ENCODE measurements at places on chromosomes 1 and 21.

- DNase-seq, result no peak
Observed at GRCh38 chr1:192801451-192801850, 7.4 kb upstream of the RGS2 start.

DNA sequence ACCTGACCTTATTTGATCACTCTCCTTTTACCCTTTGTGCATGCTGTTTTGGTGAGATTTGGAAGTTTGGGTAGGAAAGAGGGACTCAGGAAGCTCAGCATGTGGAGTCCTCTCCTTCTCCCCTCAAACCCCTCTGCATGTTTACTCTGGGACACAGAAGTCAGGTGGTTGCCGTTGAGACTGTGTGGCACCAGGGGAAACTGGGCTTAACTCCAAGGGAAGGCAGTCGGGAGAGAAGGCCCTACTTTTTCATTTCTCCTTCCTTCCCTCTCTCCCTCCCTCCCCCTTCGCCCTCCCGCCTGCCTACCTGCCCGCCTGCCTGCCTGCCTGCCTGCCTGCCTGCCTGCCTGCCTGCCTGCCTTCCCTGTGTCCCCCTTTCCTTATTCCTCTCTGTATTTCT lies 34.8 kb upstream of the TTC22 start:
- no peak for DNase-seq

DNA sequence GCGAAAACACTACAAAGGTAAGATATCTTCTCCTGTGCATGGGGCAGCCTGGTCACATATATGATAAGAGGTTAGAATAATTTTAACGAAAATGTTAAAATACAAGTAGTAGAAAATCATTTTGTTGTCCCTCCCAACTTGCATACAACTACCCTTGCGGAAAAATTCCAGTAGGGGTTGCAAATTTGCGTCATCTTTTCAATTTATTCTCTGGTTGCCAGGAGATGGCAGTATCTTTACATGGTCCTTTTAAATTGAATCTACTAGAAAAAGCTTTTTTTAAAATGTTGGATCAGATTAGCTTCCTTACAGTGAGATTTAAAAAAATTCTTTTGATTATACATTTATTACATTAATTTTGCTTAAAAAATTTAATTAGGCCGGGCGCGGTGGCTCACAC lies 10.9 kb downstream of the S100PBP start:
- no peak for DNase-seq

GRCh38 chr1:227037121-227037520 lies 97.0 kb downstream of the COQ8A start:
- DNase-seq, result no peak

DNA sequence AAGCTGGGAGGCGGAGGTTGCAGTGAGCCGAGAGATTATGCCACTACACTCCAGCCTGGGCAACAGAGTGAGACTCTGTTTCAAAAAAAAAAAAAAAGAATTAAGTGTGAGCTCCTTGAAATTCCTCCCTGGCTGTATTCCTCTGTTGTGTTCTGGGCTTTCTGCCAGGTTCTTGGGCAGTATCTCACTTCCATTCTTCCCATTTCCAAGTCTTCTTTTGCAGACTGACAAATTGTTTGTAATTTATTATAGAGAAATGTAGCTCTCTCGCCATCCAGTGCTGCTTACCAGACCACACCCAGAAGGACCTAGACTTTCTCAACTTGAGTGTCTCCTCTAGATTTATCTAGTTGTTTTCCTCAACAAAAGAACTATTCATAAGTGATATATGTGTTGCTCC lies 105.0 kb upstream of the ADGRL2 start:
- DNase-seq, result no peak

- DNase-seq, result no peak
Observed at GRCh38 chr1:52153010-52153409, 11.1 kb downstream of the ZFYVE9 start.

DNA sequence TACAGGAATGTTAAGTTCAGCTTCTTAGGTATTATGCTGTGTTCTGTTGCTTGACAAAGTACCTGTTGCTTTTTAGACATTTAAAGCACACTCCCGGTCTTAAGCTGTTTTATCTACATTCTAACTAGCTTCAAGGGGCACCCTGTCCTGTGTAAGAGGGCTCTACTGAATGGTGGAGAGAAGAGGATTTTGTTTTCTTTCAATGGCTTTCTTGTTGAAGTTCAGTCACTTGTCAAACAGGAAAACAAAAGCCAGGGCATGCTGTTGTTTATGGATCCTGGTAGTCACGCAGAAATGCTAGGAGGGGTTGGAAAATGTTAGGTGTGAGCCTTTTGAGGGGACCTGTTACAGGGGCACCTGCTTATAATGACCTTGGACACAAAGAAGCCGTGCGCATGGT lies 30.7 kb downstream of the PGM1 start:
- DNase-seq, result no peak

DNA sequence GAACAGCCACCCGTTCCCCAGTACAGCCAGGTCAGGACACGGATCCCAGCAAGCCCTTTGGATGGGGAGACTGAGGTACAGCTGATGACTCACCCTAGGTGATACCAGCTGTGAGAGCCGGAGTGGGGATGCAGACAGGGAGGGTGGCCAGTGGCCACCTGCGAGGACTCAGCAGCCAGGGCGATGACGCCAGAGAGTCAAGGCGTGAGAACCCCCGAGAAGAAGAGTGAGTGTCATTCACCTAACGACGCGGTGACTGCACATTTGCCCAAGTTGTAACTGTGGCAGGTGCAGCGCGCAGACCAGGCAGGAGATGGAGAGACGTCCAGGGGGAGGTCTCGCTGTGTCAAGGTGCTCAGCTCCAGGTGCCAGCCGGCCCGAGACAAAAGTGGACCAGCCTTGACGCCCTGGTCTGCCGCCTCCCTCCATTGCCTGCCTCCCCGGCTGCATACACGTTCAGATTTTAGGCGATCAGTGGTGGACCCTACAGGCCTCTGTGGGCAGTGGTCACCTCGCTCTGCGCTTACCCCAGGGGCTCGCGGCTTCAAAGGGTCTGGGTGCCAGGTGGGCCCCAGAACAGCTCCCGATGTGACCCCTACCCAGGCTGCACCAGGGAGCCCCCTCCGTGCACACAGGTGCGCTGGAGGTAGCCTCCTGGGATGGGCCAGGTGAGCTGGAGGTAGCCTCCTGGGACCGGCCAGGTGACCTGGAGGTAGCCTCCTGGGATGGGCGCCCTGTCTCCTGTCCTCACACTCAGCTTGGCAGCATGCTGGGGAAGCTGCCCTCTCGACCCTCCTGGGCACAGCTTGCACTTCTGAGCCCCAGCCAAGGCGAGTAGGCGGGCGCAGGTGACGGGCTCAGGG lies 11.9 kb downstream of the LRRC3 start:
- DNase-seq, result no peak

DNA sequence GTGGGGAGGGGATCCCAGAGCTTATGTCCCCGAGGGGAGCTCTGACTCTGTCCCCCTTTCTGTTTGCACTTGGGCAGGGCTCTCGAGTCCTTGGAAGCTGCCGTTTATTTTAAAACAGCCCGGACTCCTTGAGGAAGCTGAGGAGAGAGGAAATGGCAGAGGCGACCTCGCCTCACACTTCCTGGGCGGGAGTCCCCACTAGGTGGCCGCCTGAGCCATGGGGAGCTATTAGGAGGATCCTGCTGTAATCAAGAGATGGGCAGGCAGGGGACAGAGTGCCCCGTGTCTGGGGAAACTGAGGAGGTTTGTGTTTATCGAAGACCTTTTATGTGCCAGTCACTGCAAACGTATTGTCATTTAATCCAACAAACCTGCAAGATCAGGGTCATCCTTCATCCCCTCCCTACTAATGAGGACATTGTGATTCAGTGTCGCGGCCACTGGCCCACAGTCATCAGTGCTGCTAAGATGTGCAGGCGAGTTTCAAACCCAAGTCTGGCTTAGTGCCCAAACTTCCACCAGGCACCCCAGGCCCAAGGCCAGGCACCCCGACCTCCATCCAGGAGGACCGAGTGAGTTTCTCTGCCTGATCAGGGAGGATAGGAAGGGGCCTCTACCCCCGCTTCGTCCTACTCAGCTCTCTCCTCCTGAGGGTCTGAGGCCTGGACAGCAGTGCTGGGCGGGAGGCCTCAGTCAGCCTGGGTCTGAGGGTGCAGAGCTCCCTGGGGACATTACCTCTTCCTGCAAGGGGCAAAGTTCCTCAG lies 316.9 kb upstream of the VAMP3 start:
- no peak for DNase-seq

DNA sequence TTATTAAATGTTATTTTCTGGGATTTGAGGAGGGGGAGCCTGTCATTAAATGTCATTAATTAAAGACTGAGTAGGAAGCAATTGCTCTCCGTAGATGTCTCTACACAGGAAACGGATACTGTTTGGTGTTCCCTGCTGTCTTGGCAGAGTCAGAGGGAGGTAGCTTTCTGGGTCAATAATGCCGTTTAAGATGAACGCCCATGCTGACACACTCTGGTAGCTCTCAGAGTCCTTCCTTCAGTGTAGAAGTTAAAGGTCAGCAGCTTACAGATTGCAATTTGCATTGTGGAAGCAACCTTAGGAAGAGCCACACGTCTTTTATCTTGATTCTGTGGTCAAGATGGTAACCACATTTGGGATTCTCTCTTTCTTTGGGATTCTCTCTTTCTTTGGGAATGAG lies 257.5 kb downstream of the KIF26B start:
- DNase-seq, result no peak

DNA sequence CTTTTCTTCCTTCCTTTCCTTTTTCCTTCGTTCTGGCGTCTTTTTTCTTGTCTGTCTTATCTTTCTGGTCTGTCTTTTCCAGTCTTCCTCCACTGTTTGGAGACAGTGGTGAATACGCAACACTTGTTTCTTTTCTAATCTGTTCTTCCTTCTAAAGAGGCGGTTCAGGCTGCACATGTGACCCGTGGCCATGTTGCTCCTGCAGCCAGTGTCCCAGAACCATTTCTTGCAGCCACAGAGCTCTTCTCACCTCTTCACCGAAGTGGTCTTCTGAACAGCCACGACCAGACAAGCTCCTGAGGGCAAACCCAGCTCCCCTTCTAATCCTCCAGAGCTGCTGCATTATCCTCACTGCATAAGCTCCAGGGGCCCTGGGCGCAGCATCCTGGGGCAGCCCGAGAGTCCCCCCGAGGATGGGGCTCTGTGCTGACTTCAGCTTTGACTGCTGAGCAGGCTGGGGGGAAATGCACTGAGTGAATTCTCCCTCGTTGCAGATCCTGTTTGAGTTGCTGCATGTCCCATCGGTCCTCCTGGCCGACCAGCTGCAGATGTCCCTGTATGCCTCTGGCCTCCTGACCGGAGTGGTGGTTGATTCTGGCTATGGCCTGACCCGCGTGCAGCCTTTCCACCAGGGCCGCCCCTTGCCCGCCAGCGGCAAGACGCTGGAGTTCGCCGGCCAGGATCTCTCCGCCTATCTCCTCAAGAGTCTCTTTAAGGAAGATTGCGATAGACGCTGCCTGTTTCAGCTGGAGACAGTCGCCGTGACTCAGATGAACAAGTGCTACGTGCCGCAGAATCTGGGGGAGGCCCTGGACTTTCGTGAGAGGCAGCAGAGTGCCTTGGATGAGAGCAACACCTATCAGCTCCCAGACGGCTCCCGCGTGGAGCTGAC lies 70.4 kb downstream of the ACTL8 start:
- no peak for DNase-seq

DNA sequence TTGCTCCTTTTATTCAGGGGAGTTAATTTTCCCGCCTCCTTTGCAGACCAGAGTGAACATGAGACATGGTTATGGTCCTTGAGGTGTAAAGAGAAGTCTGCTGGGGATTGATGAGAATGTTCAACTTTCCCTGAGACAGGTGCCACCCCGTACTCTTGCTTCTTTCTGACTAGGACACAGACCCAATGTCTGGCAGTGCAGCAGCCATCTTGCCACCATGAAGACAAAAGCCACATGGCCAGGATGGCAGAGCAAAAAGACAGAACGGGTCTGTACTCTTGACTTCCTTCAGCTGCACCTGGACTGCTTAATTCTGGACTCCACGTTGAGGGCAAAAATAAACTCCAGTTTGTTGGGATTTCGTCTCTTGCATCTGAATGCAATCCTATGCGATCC lies 54.1 kb downstream of the KLHDC7A start:
- DNase-seq, result no peak

DNA sequence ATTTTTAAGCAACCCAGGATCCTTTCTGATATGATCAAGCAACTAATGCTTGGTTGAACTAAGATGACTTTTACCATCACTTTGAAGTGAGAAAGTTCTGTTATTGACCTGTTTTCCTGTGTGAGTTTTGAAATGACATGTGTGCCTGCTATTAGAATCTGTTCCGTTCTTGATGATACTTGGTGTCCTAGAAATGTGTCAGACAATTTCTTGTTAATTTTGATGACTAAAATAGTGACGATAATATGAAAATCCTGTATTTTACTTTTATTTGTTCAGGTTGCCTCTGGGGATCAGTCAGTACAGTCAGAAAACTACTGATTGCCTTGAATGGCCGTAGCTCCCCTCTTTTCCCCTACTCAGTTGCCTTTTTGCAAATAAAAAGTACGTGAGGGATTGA lies 228.0 kb downstream of the RYR2 start:
- DNase-seq, result no peak

- DNase-seq, result no peak
Observed at GRCh38 chr1:172121081-172121717, 279.9 kb downstream of the DNM3 start.

- no peak for DNase-seq
Observed at GRCh38 chr1:73310797-73311381, 887.1 kb downstream of the LRRIQ3 start.

- DNase-seq, result no peak
Observed at GRCh38 chr1:48418742-48419141, 53.3 kb downstream of the SPATA6 start.

- DNase-seq, result no peak
Observed at GRCh38 chr1:150511551-150511950, 3.6 kb downstream of the ECM1 start.

DNA sequence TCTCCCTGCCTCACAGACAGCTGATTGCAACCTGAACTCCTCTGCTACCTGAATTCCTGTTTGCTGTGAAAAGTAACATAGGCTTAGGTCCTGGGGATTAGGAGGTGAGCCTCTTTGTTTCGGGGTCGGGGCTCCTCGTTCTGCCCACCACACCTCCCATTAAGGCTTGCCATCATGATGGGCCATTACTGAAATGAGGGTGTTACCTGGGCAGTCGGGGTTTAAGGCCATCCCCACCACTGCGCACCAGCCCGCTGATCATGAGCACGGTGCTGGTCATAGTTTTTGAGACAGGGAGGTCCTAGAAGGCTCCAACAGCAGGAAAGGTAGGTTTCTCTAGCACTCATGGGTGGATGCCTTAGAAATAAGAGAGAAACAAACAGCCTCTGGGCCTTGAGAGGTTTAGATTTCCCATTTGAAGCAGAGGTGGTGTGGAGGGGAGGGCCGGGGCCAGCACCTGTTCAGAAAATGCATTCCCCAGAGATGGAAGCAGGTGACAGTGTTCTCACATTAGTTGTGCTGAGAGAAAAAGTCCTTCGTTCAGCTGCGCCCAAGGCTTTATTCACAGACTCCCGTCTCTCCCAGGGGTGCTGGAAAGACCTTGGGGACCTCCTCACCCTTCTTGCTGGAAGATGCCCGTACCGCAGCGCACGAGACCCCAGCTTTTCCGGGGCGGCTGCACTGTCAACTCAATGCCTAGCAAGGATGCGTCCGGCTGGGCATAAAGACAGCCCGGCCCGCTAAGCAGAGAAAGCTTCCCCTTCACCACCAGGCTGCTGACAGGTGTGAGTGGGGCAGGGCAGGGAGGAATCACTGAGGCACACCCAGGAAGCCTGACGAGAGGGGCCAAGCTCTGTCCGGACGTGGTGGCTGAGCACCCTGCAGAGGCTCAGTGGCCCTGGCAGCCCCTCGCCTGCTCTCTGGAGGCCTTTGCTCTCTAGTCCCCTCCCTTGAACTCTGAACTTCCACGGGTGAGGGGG lies 125.5 kb downstream of the PGBD5 start:
- DNase-seq, result no peak

GRCh38 chr1:47593013-47593568 lies 155.2 kb downstream of the FOXD2 start:
- no peak for DNase-seq

Data from stimulated activated CD8-positive, alpha-beta memory T cell treated with anti-CD3 and anti-CD28 coated beads, Interleukin-15, amount 100 ng/mL, for 24 hours (primary cell).